Stimulated activated CD4-positive, alpha-beta T cell treated with anti-CD3 and anti-CD28 coated beads, Interleukin-1b, Interleukin-23, amount 100 ng/mL, for 24 hours (primary cell): ENCODE measurements at places on chromosomes 7 and 10.
A peak's percentile ranks its signal among the peaks of the same experiment; 100 is the strongest.

- no peak for DNase-seq
Measured at GRCh38 chr10:124693801-124694416, 50.3 kb downstream of the FAM53B start.

GRCh38 chr7:36128448-36129047 is 24.5 kb upstream of the EEPD1 start:
- no peak for DNase-seq

- no peak for DNase-seq
Measured at GRCh38 chr7:5452470-5452899, 28.9 kb upstream of the TNRC18 start.

- DNase-seq = no peak
Measured at GRCh38 chr7:143892527-143893300, 9.3 kb downstream of the TCAF1 start.

DNA sequence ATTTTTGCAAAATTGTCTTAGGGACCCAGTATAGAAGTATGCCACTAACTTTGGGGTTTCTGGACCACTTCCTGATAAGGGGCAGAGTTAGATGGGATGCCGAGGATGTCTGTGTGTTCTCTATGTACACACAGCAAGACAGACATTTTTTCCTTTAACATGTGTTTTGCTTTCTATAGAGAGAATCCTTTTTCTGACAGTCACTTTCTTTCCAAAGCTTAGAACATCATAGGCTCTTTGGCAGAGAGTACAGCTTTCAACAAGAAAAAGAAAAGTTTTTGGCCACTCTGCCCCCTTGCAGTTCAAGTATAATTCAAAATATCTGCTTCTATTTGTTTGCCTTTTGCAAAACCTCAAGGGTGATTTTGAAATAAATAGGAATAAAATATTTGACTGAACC is 44.1 kb downstream of the PAPSS2 start:
- DNase-seq = no peak

DNA sequence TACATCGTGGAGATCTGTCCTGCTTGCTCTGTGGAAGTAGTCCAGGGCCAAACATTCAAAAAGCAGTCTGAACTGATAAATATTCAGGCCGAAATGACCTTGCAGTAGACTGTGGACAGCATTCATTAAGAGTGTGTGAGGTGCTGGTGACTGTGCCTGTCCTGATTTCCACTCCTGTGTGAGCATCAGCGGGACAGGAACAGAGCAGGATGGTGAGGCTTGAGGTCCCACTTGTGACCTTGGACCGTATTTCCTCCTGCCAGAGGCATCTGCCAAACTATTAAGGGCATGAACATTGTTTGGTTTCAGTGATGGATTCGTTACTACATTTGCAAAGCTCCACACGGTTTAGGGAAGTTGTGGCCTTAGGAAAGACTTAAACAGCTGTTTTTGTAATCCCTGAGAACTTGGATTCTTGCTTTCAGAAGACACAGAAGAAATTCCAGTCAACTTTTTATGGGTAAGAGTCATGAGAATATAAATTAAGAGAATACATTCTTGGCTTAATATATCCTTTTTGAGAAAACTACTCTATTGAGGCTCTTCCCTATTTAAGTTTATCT is 32.8 kb downstream of the CCNY start:
- no peak for DNase-seq

GRCh38 chr10:80488539-80489066 is 34.5 kb downstream of the TSPAN14 start:
- DNase-seq = no peak

GRCh38 chr7:39603924-39604323 is 19.4 kb upstream of the RALA start:
- no peak for DNase-seq

DNA sequence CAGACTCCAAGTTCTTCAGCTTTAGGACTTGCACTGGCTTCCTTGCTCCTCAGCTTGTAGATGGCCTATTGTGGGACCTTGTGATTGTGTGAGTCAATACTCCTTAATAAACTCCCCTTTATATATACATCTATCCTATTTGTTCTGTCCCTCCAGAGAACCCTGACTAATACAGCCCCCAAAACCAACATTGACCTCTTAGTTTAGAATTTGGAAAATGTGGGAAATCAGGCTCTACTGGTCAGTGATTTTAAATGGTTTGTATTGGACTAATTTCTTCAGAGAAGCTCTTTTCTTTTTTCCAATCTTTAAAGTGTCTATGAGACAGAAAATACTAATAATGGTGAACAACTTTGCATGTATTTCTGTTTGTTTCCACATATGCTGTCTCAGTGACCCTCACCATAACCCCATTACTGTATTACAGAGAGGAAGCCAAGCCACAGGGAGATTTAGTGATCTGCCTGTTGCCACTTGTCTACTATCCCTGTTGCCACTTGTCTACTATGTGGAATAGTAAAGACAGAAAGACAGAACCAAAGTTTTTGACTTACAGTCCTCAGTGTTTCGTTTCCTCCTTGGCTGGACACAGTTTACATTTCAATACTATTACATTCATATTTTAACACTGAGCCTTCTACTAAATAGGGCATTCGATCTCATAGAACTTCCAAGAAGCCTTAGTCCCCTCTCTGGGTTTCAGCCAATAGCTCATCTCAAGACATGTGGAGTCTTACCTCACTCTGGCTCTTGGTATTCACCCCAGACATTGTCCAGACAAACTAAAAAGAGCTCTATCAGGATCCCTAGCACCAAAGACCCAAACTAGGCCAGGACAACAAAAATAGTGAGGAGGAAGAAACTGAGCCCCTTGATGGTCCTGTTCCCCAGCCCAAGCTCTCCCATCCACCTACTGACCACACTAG is 121.0 kb downstream of the AKR1D1 start:
- DNase-seq = no peak

DNA sequence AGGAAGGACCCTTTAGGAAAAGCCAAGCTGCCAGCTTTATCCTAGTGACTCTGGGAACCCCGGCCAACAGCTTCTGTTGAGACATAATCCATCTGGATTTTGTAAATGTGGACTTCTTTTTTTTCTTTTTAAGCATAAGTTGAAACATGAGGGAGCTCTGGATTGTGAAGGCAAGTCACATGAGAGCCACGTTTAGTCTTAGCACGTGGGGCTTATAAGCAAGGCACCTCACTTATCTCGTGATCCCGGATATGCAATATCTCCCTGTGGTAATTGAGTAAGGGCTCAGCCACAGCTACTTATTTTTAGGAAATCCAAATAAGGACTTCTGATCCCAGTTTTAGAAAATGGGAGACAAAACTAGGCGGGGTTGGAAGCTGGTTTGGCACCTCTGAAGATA is 111.2 kb upstream of the PTN start:
- no peak for DNase-seq

GRCh38 chr7:73734619-73735527 is 3.7 kb downstream of the ABHD11 start:
- DNase-seq = peak; percentile 71

DNA sequence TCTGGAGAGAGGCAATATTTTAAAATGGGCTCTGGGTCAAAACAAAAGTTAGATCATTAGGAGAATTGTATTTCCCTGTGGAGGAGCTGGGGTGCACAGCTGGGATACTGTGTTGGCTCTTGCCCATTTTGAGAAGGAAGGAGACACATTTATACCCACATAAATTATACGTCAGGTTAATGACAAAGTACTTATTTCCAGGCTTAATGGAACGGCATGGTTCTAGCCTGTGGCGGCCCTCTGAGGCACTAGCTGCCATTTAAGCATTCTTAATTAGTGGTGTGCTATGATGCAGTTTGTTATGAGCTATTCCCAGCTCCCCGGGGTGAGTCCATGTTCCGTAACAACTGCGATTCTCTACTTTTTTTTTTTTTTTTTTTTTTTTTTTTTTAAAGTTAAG is 193.5 kb downstream of the SEC23IP start:
- DNase-seq = no peak

GRCh38 chr7:139496528-139496927 is 13.1 kb upstream of the KLRG2 start:
- DNase-seq = no peak

- no peak for DNase-seq
Measured at GRCh38 chr10:78472551-78472890, 438.9 kb downstream of the RPS24 start.

- no peak for DNase-seq
Measured at GRCh38 chr10:60182691-60183090, 207.0 kb downstream of the ANK3 start.

DNA sequence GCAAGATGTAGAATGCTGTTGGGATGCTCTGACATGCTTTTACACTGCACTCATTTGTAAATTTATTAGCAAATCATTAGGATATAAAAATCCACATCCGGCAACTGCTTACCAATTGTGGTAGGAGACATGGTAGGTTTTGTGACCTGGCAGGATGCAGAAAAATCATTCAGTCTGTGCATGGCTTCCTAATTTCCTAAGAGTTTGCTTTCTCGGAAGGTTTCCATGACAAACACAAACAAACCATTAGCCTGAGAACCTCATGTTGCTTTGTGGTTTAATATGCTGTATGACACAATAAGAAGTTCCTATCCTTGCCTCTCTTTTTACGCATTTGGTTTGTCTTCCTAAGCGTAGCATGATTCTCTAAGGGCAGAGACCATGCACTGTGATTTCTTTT is 14.7 kb upstream of the LMBR1 start:
- DNase-seq = no peak

DNA sequence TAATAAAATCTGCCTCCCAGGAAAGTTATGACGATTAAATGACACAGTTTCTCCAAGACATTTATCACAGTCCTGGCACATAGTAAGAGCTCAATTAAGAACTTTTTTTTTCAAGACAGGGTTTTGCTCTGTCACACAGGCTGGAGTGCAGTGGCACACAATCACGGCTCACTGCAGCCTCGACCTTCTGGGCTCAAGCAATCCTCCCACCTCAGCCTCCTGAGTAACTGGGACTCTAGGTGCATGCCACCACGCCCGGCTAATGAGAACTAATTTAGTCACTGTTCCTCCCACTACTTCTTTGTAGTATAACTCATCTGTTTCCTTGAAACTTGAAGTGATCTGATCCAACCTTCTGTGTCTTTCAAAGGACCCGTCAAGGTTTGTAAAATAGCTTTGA is 42.2 kb upstream of the MXI1 start:
- DNase-seq = no peak

DNA sequence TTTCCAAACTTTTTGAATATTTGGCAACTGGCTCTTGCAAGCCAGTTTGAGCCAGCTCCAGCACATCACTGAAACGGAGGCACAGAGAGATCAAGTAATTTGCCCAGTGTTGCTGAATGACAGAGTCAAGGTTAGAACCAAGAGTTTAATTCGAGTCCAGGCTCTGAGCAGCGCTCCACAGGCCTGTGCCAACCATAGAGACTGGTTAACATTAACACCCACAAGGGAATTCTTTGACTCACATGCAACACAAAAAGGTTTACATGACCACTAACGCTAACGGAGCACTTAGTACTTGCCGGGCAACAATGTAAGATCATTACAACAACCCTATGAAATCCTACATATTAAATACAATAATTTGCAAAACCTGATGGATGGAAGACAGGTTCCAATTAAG is 1.5 kb downstream of the RGS10 start:
- DNase-seq = no peak

DNA sequence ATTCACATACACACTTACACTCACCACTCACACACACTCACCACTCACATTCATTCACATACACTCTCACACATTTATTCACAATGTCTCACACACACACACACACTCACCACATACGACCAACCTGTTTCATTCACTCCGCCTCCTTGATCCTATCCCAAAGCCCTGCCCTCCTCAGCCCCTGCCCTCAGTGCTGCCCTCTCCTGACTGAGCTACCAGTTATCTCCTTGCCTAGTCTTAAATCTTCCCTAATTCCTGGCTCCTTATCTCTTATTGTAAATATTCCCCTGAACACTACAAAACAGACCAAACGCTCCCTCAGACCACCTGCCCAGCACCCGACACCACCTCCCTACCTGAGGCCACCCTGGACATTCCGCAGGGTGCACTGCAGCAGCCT is 26.1 kb upstream of the C10orf120 start:
- DNase-seq = no peak

GRCh38 chr10:113524539-113525490 is 28.0 kb upstream of the HABP2 start:
- DNase-seq = no peak

GRCh38 chr10:2985729-2986232 is 81.6 kb upstream of the PFKP start:
- DNase-seq = no peak

- DNase-seq = no peak
Measured at GRCh38 chr7:24830440-24831050, 73.3 kb upstream of the GSDME start.

- no peak for DNase-seq
Measured at GRCh38 chr10:61028861-61029361, 84.9 kb upstream of the RHOBTB1 start.

DNA sequence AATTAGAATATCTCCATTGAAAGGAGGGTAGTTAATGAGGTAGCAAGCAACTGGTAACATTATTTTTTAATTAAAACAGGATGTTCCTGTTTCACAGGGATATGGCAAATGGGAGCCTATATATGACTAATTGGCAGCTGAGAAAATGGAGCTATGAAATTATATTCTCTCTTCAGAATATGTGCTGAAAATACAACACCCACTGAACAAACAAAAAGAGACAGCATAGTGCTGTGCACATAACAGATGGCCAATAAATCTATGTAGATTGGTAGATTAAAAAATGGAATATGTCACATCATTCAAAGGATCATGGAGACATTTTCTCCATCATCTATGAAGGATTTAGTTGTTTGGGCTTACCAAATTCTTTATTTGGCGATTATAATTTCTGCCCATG is 362.0 kb downstream of the GPR37 start:
- DNase-seq = no peak

GRCh38 chr10:83678850-83679249 is 460.5 kb upstream of the GHITM start:
- DNase-seq = no peak

- DNase-seq = no peak
Measured at GRCh38 chr10:3635697-3636096, 149.3 kb downstream of the KLF6 start.

DNA sequence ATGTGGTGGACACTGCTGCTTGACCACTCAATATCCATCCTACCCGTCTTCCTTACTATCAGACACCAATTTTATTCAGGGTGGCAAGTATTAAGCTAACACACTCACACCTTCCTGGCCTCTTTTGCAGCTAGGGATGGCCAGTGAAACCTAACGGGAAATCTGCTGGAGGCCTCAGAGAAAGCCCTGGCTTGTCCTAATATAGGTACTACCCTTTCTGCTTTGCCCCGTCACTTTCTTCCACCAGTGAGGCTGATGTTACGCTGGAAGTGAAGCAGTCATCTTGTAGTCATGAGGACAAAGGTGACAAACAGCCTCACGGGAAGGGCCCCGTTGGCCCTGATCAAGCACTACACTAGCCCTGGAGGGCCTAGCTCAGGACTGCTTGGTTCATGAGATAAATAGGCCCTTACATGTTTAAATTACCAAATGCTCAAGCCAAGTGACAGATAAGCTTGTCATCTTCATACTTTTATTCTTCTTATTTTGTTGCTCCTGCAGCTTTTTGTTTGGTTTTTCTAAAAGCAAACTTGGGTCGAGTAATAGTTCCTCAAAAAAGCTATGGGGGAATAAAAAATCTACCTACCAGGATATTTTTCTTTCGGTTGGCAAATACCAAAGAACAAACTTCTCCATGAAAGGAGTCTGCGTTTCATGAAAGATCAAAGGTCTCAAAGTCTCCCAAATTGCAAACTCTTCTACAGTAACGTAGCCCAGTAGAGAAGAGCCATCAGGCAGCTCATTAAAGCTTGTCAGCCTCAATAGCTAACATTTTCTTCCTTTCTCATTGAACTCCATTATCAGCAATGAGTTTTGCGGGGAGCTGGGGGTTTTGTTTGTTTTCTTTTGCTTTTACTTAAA is 17.5 kb downstream of the CREB3L2 start:
- DNase-seq = no peak
